ENCODE measurements at places on chromosomes 4 and X.

- no peak for DNase-seq
These were observed 65.5 kb downstream of the GLRA3 start for GRCh38 chr4:174763454-174764104.

- no peak for DNase-seq
These were observed 222.6 kb upstream of the NDST3 start for GRCh38 chr4:117811731-117812130.

GRCh38 chr4:175431694-175432093 is 380.4 kb downstream of the GPM6A start:
- DNase-seq: no peak

DNA sequence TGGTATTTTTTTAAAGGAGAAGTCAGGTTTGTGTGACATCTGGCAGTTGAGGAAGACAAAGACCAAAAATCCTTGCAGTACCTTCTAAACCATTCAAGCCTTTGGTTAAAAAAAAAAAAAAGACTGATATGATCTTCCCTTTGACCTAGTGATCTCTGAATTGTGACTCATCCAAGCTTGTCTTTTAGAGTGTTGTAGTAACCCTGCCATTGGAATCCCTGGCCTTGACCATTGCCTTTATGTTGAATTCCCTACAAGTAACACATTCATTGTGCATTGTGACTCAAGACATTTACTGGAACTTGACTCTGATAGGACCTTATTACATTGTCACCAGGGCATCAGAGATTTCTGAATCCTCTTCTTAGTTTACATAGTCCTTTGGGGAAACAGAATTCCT is 1469.0 kb downstream of the TECRL start:
- DNase-seq: no peak

GRCh38 chrX:130560544-130560943 is 158.8 kb downstream of the RBMX2 start:
- DNase-seq: no peak

- no peak for DNase-seq
These were observed 64.2 kb upstream of the MAP3K15 start for GRCh38 chrX:19579485-19579884.

DNA sequence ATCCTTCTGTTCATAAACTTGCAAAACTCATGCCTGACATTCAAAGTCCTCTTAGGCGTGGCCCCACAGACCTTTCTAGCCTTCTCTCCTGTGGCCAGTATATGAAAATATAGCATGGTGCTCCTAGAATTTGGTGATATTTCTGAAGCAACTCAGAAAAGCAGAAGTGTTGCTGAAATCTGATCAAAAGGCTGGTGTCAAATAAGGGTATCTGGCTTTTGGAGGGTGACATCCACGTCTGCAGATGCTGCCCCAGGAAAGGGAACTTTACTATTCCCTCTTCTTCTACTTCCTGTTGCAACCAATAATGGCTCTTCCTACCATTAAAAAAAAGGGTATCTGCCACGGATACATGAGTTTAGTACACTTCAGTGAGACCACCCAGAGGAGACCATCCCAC is 83.9 kb upstream of the RPS6KA3 start:
- DNase-seq: no peak

DNA sequence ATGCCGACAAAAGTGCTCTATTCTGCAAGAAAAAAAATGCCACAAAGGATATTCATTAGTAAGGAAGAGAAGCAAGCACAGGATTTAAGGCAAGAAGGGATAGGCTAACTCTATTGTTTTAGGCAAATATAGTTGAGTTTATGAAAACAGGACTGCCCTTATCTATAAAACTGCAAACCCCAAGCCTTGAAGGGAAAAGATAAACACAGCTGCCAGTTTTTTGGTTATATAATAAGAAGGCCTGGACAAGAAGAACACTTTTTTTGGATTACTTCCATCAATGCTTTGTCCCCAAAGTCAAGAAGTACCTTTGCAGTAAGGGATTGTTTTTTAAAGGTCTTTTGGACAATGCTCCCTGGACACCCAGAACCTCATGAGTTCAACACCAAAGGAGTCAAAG is 45.4 kb upstream of the WWC2 start:
- no peak for DNase-seq

- no peak for DNase-seq
These were observed 1517.6 kb downstream of the STIM2 start for GRCh38 chr4:28378109-28378830.

- no peak for DNase-seq
These were observed 59.9 kb downstream of the KIT start for GRCh38 chr4:54717694-54718093.

DNA sequence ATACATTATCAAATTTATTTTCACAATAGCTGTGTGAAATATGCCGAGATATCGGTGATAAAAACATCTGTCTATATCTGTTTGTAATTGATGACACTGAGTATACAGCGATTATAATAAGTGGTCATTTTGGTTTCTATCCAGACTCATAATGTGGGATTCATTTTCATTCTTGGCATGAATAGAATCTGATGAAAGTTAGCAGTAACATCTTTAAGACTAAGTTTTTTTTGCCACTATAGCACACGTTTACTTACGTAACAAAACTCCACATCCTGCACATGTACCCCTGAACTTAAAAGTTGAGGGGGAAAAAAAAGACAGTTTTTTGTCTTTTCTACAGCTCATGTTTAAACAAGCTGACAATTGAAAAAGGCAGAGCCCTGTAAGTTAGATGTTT is 86.4 kb downstream of the PPA2 start:
- no peak for DNase-seq

GRCh38 chrX:132704769-132705168 is 215.9 kb upstream of the MBNL3 start:
- no peak for DNase-seq

Data from tibial artery (tissue), 4 donors.